Activated T-helper 1 cell treated with Interleukin-2 at 50 U/mL for 16 hours (primary cell): ENCODE measurements at places on chromosomes 2 and 18.

GRCh38 chr2:174036825-174037224 is 71.7 kb upstream of the SP3 start:
- DNase-seq, result no peak

- no peak for DNase-seq
These were observed 617.7 kb upstream of the CDH2 start for GRCh38 chr18:28794459-28795245.

GRCh38 chr18:79924814-79925731 is 26.4 kb downstream of the SLC66A2 start:
- DNase-seq, result no peak

DNA sequence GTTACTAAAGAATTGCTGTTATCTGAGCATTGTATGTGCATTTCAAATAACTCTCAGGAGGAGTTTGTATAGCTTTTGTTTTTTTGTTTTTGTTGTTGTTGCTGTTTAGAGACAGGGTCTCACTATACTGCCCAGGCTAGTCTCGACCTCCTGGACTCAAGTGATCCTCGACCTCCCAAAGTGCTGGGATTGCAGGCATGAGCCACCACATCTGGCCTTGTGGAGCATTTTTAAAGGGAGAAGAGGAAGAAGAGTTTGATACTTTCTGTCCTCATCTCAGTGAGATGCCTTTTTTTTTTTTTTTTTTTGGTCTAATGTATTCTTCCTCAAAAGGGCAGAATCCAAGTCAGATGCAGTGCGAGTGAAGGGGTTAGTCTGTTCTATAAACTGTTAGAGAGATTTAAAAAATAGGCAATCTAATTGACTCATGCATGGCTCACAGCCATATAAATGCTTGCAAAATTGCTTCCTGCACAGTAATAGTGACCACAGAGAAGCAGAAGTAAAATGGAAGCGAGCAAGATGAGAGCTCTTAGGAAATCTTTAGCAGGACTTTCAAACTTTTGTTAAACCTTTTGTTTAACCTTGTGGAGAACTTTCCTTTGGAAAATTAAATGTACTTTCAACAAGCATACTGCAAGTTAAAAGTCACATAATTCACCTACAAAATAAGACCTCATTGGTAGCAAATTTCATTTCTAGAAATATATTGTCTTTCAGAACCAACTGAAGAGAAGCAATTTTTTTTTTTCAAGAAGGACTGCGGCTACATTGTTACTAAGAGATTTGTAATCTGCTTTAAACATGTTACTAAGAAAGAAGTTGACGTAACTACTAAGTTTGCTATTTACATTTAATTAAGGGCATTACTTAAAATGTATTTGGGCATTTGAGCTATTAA is 52.3 kb upstream of the ROCK1 start:
- no peak for DNase-seq

DNA sequence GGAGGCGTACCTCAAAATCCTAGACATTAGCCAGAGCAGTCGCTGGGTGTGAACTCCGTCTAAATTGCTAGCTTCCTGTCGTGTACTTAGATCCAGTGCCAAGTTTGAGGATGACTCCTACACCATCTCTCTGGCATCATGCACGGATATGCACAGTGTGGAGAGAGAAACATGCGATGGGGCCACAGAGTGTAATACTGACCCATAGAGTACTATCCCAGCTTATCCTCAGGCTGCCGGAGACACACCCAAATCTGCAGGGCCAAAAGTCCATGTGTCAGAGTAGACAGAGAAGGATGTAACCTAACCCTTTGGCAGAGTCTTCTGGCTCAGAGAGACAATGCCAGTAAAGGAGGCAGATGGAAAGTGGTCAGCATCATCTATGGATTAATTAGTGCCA is 84.2 kb downstream of the ARL4C start:
- no peak for DNase-seq

DNA sequence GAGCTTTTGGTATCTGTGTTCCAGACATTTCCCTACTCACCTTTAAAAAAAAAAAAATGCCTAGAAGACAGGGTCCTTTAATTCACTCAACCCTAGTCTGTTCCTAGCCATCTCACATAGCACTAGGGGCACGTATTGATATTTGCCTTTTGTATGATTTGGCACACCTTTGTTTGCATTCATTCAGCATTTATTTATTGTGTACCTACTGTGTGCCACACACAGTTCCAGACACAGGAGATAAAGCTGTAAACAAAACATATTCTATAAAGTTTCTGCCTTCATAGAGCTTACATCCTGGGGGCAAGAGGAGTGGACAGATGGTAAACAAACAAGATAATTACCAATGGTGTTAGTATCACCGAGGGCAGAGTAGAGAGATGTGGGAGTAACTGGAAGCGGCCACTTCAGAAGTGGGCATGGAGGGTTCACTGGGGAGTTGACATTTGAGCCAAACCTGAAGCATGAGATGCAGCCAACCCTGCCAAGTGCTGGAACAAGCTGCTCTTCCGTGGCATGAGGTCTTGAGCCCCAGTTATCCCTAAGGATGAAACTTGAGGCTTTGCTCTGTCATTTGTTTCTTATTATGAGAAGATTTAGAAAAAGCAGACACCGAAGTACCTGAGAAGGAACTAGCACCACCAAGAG is 18.2 kb downstream of the MAPRE2 start:
- DNase-seq, result no peak

- no peak for DNase-seq
These were observed 53.8 kb upstream of the TMEM177 start for GRCh38 chr2:119625226-119625625.

GRCh38 chr2:55478610-55479304 is 40.8 kb upstream of the CFAP36 start:
- no peak for DNase-seq
